B cell (primary cell): ENCODE measurements at places on chromosomes 12 and 14.

DNA sequence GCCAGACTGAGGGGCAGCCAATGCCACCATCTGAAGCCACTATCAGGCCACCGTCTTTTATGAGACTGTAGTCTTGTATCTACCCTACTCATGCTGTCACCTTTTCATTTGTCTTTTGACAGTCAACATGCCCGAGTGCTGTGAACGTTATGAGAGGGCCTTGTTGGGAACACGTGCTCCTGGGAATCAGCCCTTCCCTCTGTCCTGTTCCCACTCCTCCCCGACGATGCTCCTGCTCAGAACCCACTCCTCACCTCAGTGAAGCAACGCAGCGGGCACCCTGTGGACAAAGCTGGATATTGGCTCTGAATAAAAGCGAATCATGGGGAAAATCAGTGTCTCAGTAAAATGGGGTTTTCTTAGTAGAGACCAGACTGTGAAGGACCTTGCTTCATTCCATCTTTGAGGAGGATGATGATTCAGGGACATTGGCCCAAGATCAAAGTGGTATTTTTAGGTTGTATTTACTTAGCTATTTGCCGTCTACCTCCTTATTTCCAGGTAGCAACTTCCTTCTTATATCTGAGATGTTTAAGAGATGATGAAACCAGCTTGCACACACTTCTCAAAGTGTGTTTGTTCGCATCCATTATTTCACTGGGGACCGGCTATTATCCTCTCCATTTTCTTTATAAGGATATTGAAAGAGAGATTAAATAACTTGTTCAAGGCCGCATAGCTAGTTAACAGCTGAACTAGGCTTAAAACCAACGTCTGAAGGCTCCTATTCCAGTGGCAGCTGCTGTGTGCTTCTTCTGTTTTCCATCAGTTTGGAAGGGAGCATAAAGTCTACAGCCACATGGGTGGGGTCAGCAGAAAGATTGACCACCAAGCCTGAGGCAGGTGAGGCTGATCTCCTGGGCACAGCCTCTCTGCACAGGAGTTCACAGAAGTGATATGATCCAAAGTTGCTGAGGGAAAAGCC, 43.9 kb upstream of the CTDSP2 start:
- DNase-seq = no peak

GRCh38 chr12:100445081-100445481, 28.6 kb upstream of the NR1H4 start:
- DNase-seq = no peak

- DNase-seq = peak; percentile 16
Measured at GRCh38 chr14:81062816-81063215, 107.4 kb downstream of the TSHR start.

DNA sequence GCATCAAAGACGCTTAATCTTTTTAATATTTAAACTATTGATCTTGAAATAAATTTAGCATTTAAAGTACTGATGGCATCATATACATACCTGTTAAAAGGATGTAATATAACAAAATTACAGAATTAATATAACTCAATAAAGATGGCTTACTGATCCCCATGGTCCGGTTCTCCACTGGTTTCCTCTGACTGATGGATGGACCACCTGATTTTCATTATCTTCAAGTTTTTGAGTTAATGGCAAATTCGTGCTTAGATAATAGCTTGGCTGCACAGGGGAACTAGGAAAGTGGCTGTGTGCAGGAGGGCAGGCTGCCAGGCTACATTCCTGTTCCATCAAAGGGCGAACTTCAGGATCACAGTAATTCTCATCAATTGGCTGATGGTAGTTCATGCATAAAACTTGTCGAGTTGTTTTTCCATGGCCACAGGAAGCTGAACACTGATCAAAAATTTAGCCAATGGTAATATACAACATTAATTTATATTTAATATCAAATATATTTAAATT, 123.9 kb downstream of the ADAMTS20 start:
- no peak for DNase-seq

DNA sequence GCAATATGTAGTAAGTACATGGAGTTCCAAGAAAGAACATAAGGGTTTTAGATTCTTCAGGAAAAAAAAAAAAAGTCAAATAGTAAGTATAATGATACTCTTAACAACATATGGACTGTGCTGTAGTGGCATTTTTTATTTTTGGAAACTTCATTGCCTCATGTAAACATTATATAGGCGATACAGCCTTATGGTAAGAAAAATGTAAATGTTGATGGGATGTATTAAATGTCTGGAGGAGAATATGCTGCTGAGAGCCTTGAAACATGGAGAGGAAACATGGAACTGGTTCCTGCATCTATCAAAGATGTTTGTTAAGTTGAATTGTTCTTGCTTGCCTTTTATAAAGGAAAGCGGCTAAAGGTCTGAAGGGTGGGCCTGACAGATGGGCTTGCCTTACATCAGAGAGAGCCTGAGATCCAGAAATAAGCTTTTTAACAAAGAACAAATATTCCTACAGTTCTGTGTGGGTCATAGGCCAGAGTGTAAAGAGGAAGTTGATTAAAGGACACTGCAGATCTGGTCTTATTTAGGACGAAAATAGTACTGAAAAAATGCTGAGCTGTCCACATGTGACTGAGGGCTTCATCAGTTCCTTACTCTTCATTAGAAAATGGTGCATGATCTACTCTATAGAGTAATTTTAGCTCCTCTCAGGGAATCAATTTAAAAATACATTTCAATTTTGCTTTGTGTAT, 448.1 kb upstream of the DCN start:
- DNase-seq = no peak

- peak; percentile 65 for DNase-seq
Measured at GRCh38 chr12:122834104-122834920, 945 bp upstream of the HIP1R start.

DNA sequence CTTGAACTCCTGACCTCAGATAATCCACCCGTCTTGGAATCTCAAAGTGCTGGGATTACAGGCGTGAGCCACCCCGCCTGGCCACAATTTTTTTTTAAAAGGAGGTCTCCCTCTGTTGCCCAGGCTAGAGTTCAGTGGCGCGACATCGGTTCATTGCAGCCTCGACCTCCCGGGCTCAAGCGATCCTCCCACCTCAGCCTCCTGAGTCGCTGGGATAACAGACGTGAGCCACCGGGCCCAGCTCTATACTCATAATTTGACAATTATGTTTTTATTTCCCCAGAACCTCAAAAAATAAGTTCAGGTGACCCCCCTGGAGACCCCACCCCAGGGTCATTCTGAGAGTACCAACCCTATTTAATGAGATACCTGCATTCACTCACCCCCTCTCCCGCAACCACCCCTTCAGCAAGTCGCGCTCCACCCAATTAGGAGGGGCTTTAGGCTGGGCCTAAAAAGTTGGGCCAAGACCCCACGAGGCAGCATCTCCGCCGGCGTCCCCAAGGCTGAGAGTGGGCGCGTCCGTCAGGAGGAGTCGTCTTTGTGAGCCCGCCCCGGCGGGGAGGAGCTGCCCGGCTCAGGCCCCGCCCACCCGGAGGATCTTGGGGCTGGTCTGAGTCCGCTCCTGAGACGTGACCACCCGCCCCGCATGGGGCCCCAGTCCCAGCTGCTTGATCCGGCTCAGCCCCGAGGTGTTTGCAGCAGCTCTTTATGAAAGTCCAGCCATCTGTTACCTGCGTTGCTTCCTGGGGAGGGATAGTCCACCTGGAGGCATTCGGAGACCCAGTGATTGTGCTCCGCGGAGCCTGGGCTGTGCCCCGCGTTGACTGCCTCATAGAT, at the start of gene ANKRD33:
TSS of gene ANKRD33 (plus strand) at position 628 of the 840 bp plus-strand sequence. CDS start at position 712, 84 bp downstream.
- no peak for DNase-seq

- peak; percentile 89 for DNase-seq
Measured at GRCh38 chr12:132444957-132445883, 44.7 kb upstream of the FBRSL1 start.

DNA sequence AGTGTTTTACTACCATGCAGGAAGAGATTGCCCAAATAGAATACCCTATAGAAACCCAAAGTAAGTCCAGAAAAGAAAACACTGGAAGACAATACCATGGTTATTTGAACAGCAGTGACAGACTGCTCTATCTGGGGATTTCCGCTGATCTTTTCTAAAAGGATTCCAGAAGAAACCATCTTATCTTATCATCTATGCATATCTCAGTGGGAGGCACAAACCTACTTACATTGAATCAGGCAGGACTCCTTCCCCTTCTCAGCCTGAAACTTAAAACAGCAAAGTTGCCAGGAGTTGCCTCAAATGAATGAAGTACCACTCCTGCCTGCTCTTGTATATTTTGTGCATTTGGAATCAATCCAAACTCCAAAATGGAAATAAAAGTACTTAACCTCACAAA, 56.7 kb upstream of the NR2C1 start:
- DNase-seq = no peak

DNA sequence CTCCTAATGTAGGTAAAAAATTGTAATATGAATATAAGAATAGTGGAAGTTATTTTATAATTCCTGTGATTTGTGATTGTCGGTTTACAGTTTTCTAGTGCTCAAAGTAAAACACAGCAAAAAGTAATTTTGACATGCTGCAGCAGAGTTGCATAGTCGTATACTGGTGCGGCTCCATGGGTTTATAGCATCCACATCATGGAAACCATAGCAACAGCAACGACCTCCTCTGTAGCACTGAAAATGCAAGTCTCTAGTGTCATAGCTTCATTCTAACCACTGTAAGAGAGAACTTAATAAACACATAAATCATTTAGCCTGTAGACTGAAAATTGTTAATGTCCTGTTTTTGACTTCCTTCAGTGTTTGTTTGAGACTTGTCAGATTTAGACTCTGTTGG, 574.3 kb downstream of the KCNH5 start:
- DNase-seq = no peak

GRCh38 chr12:131077931-131078391, 124.3 kb downstream of the ADGRD1 start:
- no peak for DNase-seq

DNA sequence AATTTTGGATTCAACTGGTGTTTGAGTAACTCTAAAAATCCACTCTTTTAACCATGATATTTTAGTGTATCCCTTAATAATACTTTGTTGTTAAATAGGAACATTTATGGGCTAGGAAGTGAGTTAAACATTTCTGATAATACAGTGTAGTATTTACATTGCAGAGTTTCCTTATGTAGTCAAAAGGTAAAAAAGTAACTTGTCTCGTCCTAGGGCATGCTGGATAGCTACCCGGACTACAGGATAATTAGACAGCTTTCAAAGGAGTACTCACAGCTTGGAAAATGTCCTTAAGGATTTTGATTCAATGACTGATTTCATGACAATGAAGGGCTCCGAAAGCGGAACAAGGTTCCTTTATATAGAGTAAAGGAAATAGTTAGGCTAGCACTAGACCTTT, 14.5 kb upstream of the KITLG start:
- no peak for DNase-seq

DNA sequence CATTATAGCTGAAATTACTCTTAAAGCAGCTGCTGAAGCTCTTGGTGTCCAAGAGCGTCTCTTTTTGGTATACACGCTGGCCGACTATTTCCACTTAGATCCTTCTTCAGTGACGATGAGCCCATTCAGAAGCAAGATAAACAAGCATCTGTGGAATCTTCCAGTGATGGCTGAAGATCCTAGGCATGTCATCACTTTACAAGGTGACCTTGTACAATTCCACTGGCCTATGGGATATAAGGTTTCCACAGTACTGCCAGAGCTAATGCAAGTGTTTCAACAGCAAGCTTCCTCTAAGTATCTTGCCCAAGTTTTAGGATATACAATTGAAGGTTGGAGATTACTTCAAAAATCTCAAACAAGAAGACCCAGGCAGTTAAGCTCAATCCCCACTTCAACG, 47.0 kb downstream of the INTS13 start:
- DNase-seq = no peak

- DNase-seq = no peak
Measured at GRCh38 chr14:101544550-101544949, 16.7 kb upstream of the DIO3 start.

GRCh38 chr12:13175499-13175898, 21.0 kb upstream of the EMP1 start:
- DNase-seq = no peak

DNA sequence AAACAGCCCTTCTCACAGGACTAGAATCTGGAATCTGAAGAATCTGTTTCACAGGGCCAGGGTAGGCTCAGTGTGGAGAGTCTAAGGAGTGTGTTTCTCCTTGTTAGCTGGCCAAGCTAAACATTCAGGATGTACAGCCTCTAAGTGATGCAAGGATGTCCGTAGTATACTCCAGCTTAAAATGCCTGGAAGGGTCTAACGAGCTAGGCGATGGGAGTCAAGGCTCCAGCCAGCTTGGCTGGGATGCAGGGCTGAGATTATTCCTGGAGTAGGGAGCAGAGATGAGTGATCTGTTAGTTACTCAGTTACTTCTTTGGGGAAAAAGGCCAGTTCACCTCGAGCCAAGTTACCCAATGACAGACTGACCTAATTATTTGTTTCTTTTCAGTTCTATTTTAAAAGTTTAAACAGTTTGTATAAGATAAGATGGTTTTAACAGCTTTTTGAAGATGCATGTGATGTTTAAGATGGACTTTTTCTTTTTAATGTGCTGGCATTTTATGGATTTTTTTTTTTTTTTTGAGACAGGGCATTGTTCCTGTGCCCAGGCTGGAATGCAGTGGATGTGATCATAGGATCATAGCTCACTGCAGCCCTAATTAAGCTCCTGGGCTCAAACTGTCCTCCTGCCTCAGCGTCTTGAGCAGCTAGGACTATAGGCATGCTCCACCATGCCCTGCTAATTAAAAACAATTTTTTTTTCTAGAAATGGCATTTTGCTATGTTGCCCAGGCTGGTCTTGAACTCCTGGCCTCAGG, 41.1 kb downstream of the SYNE2 start:
- DNase-seq = no peak
